SK-MEL-5 (cell line): ENCODE measurements at places on chromosomes 12 and 14. TPM values are rescaled to one million over a fixed set of nuclear protein-coding genes. Genes with fewer than 3 reads are reported as not detected.

Gene IL26
- not detected in 2 replicates for total RNA-seq

GRCh38 chr12:120999191-121000120, 16.8 kb downstream of the C12orf43 start:
- no peak for DNase-seq

DNA sequence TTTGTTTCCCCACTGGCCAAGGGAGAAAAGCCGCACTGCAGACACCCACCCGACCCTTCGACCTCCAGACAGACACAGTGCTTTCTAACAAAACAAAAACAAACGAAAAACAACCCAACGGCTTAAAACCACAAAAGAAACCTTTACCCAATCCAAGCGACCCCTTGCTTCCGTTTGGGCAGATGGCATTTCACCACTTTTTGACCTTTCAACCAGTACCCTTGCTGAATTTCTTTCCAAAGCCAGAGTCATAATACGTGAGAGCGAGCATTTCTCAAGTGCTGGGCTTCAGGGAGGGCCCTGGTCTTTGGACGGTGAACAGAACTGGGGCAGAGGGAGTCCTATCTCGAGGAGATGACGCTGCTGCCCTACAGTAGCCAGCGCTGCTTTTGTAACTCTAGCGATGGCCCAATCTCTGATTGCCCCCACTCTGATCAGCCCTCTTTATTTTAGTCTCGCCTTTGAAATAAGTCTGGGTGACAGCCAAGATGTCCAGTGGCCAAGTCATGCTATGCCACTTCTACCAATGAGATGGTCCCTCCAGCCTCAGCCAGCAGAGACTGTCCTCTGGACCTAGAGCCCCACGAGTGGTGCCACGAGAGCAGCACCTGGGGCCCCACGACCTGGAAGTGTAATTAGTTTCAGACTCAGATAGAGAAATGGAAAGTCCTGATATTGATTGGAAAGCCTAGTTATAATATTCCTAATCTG, 21.9 kb upstream of the ADIPOR2 start:
- no peak for DNase-seq

DNA sequence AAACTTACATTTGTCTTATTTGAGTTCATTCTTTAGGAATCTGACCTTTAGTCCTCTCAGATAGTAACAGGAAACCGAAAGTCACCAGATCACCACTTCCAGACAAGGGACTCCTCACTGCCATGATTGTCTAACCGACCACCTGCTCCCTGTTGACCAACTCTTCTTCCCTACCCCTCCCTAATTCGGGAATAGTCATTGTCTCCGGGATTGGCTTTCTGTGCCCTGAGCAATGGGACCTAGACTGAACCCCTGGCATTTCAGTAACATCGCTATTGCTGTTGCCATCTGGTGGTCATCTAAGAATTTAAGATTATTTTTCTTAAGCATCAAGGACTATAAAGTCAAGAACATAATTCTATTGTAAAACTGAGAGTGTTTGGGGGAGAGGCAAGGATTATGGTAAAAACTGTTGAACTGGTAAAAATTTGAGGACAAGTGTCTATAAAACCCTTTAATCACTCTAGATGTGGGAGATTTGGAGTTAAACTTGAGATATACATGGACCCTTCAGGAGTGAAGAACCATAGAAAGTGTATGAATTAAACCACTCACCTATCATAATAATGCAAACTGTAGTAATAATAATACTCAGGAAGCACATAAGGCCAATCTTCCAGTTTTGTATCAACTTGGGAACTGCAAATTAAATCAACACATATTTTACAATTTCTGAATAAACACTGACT, 6.3 kb downstream of the CLEC2A start:
- peak; percentile 71 for DNase-seq
